ENCODE measurements at places on chromosomes 2 and 18. TPM values are rescaled to one million over a fixed set of nuclear protein-coding genes. Genes with fewer than 3 reads are reported as not detected.
A peak's percentile ranks its signal among the peaks of the same experiment; 100 is the strongest.

- peak; percentile 49 for DNase-seq
Observed at GRCh38 chr2:147636238-147636882, 208.5 kb upstream of the ACVR2A start.

GRCh38 chr2:144249035-144249637, 270.8 kb downstream of the ZEB2 start:
- no peak for DNase-seq

MERTK gene
- not detected for total RNA-seq

DNA sequence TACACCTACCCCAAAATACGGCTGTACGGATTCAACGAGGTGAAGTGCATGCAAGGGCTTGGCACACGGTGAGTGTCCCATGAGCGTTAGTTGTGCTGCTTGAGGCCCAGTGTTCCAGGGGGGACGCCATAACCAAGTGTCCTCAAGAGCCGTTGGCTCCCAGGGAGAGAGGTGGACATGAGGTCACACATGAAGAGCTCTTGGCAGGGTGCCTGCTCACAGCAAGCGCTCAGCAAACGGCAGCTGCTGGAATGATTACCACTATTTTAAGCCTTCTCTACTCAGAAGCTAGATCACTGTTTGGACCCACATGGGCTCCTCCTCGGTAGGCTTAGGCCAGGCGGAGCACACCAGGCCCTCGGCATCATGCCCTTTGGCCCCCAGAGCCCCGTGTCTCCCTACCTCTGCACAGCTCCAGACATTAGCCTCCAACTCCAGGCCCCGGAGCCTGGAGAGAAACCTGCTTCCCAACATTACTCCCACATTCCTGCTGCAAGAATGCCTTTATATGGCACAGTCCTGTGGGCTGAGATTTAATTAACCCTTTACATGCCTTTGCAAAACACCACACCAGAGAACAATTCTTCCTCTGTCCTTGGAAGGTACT, 68.4 kb upstream of the PPP1CB start:
- peak; percentile 84 for DNase-seq

NEU2 gene
- total RNA-seq, result not detected
